ENCODE measurements at places on chromosomes 4 and X.

- DNase-seq, result no peak
These were observed 54.0 kb upstream of the PLAC1 start for GRCh38 chrX:134712272-134712671.

DNA sequence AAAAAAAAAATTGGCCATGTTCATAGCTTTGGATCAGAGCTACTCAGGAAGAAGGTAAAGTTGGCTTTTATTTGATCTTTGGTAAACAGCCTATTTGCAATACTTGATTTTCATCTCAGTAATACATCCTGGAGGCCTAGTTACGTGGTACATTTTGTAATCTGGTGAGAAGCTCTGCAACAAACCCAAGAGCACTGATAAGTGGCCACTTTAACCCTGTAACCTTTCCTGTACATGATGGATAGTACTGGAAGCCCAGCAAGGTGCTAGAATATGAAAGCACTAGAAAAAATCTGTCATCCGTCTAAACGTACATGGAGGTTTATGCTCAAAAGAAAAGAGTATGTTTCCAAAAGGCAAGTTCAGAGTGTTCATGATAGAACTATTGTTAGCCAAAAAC, 88.3 kb upstream of the BMP2K start:
- no peak for DNase-seq

DNA sequence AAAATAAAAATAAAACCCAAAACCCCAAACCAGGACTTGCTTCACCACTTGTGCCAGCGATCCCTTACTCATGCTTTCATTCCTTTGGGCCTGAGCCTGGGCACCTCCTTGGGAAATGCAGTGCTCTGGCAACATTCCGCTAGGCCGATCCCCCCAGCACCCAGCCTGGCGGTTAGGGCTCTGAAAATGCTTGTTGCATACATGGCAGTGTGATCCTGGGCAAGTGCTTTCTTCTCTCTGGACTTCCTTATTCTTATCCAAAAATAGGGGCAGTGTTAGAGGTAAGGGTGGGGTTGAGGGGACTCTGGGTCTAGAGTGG, 4.6 kb downstream of the ZNF185 start:
- no peak for DNase-seq

DNA sequence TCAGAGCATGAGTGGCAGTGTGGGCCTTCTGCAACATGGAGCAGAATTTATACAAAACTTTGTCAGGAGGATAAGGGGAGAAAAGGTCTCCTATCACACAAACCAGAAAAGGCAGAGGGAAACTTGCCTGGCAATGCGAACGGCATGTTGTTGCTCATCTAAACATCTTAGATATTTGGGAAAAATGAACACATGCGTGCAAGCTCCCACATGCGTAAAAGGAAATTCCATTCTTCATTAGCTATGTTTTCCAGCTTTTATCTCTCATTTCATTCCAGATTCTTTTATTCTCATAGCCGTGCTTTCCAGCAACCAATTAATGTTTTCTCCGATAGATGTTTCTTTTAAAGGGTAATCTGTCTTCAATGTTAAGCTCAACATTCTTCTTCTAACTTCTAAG, 31.3 kb upstream of the GBA3 start:
- DNase-seq, result no peak

- no peak for DNase-seq
These were observed 63.9 kb upstream of the TRIM2 start for GRCh38 chr4:153140294-153140693.

- DNase-seq, result no peak
These were observed 369.8 kb downstream of the DTHD1 start for GRCh38 chr4:36651253-36651652.

Measured in nephron progenitor cell (in vitro differentiated cells).